ENCODE measurements at places on chromosomes 12 and 14.
A peak's percentile ranks its signal among the peaks of the same experiment; 100 is the strongest.

DNA sequence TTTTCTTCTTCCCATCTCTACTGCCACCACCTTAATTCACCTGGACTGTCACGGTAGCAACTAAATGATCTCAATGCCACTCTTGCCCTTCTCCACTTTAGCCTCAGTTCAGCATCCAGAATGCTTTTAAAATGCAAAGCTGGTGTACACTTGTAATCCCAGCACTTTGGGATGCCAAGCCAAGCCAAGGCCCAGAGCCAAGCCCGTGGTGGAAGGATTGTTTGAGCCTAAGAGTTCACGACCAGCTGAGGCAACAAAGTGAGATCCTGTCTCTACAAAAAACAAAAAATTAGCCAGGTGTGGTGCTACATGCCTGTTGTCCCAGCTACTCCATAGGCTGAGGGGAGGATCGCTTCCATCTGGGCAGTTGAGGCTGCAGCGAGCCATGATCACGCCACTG lies 5.9 kb downstream of the CIPC start:
- DNase-seq: no peak

GRCh38 chr14:96626121-96626768 lies 124.1 kb downstream of the PAPOLA start:
- no peak for DNase-seq

- DNase-seq: no peak
Observed at GRCh38 chr12:77594366-77594765, 236.3 kb upstream of the NAV3 start.

DNA sequence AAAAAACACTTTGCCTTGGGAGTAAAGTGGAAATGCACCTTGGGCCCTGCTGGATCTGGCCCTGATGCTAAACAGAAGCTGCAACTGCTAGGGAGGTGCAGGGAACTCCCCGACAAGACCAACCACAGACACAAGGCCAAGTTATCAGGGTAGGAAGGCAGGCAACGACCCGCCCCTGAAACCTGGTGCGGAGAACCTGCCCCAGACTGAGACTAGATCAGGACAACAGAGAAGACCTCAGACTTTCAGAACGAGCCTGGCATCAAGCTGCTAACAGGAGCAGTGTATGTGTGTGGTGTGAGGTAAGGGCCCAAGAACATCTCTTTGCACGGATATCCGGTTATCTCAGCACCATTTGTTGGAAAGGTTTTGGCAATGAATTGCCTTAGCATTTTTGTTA lies 233.7 kb upstream of the RTL1 start:
- no peak for DNase-seq

GRCh38 chr12:14290951-14291350 lies 74.5 kb upstream of the ATF7IP start:
- no peak for DNase-seq

DNA sequence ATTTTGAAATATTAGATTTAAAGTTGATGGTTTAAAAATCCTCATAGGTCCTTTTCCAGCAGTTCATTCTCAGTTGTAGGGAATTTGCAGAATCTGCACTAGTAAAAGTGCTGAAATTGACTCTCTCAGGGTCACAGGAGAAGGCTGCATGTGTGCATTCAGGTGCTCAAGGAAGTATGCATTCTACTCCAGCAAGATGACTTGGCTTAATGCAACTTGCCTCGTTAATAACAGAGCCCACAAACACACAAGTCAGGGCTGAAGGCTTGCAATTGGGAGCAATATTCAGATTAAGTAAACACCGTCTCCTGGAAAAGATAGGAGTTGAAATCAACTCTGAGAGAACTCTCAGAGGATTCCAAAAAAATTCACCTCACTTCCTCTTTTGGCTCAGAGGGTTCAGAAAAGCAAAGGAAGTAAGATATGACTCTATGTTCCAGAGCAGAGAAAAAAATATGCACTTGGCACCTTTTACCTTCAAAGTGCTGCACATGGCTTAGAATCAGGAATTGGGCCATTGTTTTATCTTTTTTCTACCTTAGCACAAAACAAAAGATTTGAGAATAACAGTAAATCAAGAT lies 406.3 kb upstream of the DCN start:
- DNase-seq: no peak

DNA sequence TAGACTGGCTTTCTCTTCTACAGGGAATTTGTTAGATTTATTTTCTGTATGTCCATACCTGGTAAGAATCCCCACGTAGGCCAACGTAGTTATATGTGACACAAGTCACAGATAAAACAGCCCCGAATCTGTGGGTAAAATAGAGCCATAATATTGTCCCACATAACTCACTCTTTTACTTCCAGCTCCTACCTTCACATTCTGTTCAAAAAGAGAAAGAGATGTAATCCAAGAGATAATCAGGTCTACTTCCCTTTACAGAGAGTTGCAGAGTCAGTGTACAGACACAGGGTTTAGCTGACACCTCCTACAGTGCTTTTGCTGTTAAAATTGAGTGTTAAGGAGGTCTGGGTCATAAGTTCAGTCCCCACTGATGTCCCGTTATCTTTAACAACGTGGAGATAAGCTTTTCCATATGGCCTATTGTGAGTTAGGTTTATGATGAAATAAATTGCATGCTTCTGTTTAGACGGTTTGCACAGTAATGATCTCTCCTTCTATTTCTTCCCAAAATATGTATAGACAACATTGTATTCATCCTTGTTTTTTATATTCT lies 446.5 kb downstream of the ADAMTS20 start:
- no peak for DNase-seq

- DNase-seq: peak; percentile 20
Observed at GRCh38 chr12:50986966-50987737, 34.8 kb downstream of the HIGD1C start.

DNA sequence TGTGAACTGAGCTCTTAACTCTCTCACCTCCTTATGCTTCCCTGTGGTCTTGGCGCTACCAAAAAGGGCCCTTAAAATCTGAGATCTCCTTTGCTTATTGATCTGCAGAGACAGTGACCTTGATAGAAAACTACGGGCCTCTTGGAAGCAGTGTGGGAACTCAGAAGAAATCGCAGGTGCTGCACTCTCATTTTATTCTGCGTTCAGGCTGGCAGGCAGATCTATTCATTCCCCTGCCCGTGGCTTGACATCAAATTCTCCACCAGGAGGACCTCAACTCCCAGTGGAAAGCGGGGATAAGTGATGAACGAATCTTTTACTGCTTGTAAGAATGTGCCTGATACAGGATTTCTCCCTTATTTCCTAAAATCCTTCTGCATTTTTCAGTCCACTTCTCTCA lies 143.2 kb upstream of the SEL1L start:
- no peak for DNase-seq

DNA sequence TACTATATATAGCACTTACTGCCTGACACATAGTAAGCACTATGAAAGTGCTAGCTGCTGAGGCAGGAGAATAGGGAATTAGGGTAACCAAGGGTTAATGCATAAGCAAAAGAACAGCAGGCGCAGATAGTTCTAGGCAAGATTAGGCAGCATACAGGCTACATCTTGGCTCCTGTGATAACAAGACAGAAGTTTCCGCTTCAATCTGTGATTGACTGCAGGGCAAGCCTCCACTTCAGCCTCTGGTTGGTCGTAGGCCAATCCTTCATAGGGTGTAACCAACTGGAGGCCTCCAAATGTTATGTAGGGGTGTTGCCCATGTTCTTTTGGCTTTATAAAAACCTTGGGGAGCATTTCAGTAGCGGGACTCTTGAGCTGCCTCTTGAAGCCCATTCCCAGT lies 46.9 kb downstream of the KLHL28 start:
- no peak for DNase-seq

DNA sequence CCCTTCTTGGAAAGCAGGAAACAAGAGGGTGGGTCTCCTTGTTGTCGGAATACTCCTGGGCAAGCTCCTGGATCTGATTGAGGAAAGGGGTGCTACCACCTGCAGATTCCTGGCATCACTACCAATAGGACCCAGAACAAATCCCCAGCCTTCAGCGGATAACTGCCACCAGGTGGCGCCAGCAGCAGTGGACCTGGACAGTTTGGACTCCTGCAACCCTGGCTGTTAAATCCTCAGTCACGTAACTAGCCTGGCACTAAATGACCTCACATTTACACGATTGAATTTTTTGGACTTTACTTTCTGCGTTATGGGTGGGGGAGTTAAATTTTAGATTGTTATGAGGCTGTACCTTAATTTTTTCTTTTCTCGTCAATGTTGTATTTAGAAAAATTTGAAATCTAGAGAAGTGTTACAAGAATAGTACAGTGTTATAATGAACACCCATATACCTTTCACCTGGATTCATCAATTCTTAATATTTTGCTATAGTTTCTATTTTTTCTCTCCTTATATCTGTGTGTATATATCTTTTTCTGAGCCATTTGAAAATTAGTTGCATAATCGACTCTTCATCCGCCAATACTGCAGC lies 95.6 kb downstream of the GAS2L3 start:
- no peak for DNase-seq

DNA sequence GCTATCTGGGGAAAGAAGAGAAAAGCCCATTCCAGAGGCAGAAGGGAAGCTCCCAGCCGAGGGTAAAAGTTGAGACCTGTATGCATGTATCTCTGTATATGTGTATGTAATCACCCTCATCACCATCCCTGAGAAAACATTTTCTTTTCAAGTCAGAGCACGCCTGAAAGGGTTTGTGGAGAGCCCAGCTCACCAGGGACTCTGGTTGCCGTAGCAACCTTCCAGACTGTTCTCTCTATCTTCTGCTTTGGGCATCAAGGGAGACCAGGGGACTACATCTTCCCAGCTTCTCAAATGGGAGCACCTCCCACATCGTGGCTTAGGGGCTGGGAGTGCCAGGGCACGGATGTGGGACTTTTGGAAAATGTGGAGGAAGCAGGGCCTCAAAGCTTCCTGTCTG lies 93.5 kb downstream of the GALNT8 start:
- no peak for DNase-seq

DNA sequence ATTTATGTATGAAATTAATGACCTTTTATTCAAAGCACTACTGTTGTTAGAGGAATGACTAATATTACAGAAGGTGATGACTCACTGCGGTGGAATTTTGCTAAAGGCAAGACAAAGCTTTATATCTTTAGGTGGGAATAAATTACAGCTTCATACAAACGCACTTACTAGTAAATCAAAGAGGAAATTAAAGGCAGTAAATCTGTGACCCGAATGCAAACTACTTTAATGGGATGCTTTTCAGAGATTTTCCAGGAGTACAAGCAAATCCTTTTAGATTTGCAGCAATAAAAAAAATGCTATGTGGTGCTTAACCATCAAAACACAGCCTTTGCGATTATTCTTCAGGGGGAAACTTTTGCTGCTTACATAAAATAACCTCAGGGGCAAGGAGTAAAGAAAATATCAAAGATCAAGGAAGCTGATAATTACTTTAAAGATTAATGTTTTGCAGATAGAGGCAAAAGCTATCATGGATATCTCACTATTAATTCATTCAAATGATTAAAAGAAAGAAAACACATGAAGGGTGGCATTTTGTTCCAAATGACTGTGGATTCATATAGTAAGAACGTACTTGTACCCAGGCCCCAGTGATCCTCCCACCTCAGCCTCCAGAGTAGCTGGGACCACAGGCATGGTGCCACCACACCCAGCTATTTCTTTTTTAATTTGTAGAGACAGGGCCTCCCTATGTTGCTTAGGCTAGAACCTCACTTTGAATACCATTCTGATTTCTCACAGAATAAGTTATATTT lies 98.9 kb downstream of the DENND5B start:
- no peak for DNase-seq

DNA sequence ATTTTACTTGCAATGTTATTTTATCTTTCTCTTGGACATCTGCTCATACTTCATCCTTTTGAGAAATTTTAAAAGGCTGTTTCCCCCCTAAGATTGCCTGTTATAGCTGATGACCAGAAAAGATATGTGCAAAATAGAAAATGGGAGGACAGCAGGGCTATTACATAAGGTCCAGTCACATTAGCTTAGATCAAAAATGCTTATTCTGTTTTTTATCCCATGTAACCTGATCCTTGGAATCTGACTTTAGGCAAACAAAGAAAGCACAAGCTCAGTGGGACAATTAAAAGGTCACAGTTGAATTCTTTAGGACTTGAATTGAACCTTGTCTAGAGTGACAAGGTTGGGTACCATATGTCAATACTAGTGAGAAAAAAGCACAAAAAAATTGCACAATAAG lies 65.1 kb upstream of the TRHDE start:
- DNase-seq: no peak

DNA sequence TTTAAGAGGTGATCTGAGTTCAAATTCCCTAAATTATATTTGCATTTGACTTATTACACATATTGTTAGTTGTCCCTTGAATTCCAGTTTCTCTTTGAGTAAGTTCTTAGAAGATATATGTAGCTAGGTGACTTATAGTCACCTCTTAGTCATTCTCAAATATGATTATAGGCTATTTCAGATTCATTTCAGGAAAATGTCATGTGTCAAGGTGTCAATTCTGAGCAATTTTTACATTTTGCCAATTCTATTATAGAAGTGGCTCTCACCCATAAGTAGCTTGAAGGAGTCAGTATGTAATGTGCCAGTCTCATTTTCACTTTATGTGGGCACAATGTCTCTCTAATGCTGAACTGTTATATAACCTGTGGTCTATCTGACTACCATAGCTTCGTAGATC lies 623.4 kb downstream of the DIO2 start:
- no peak for DNase-seq

- DNase-seq: no peak
Observed at GRCh38 chr12:50914872-50915484, 37.4 kb upstream of the HIGD1C start.

DNA sequence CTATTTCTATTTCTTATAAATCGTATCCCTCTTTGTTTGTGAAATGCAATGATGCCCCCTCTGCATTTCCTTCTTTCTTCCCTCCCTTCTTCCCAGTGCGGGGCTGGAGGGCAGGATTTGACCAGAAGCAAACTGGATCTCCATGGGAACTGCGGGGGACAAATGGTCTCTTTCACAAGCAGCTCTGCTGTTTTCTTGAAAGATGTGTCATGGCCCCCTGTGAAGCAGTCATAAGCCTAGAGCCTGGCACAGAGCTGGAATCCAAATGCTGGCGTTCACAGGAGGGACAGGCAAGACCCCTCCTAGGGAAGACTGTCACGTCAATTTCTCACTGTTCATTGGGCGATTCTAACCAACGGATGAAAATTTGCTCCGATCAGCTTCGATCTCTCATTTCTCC lies 203.5 kb upstream of the NOS1 start:
- no peak for DNase-seq

DNA sequence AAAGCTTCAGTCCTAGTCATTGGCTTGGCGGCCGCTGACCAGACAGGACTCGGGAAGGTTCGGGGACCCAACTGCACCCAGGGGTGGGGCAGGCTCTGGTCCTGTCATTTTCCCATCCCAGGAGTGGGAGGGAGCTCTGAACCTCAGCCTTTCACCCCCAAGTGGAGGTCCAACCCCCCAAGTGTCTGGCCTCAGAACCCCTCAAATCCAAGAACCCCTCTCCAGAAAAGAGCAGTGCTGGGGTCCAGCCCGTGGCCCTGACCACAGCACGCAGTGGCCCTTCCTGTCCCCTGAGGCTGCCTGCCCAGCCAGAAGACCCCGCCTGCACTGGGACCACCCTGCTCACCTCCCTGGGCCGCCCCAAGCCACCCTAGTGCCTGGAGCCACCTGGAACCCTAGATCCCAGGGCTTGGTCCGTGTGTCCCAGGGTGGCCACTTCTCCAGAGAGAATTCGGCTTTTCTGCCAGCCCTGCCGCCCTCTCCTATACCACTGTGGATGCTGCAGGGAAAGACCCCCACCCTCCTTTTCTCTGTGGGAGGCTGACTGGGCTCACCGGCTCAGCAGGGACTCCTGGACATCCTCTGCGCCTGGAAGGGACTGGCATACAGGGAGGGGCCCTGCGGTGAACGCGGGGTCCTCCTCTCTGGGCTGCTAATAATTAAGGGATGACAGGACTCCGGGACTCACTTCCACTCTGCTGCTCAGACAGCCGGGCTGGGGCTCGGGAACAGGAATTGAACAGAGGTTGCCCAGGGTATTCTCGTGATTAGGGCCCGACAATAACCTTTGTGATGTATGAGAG lies 326.9 kb upstream of the SFSWAP start:
- no peak for DNase-seq

GRCh38 chr12:114588061-114588460 lies 95.9 kb downstream of the TBX3 start:
- no peak for DNase-seq
